ENCODE measurements at places on chromosomes 11 and 22.
A peak's percentile ranks its signal among the peaks of the same experiment; 100 is the strongest.

DNA sequence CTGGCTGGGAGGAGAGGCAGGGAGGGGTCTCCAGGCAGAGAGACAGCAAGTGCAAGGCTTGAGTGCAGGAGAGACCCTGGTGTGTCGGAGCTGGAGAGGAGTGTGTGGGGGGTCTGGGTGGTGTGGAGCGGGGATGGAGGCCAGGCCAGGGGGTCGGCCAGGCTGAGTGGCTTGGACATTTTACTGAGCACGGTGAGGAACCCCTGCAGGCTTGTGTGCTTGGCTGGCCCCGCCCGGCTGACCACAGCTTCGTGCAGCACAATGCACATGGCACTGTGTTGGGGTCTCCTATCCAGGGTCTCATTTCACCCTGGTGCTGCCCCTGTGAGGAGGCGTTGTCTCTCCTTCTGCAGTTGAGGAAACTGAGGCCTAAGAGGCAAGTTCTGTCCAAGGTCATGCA is 5.6 kb downstream of the MYEOV start:
- no peak for DNase-seq

DNA sequence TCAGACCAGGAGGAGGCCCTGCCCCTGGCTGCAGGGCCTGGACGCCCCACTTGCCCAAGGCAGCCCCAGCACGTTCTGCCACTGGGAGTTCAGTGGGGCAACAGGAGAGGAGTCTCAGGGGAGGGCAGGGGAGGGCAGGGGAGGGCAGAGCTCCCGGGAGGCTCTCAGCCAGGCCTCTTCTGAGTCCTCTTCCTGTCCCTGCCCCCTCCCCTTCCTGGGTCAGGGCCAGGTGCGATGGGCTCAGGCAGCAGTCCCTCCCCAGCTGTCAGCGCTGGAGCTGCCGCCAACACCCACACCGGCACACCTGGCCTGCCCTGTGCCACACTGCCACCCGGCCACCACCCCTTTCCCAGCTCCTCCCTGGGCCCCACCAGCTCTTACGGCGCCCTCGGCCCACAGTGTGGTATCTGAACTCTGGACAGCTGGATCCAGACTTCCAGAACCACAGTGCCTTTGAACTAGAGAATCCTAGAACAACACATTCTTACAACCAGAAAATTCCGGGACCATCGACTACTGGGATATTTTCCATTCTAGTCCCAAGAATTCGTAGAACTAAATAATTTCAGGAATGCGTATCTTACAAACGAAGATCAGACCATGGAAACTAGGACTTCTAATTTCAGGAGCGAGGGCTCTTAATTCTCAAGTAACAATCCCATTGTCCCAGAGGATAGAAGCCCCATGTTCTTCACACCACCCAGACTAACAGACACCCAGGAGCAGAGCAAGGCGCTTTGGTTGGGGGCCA is 21.8 kb downstream of the RPL3 start:
- DNase-seq: no peak

DNA sequence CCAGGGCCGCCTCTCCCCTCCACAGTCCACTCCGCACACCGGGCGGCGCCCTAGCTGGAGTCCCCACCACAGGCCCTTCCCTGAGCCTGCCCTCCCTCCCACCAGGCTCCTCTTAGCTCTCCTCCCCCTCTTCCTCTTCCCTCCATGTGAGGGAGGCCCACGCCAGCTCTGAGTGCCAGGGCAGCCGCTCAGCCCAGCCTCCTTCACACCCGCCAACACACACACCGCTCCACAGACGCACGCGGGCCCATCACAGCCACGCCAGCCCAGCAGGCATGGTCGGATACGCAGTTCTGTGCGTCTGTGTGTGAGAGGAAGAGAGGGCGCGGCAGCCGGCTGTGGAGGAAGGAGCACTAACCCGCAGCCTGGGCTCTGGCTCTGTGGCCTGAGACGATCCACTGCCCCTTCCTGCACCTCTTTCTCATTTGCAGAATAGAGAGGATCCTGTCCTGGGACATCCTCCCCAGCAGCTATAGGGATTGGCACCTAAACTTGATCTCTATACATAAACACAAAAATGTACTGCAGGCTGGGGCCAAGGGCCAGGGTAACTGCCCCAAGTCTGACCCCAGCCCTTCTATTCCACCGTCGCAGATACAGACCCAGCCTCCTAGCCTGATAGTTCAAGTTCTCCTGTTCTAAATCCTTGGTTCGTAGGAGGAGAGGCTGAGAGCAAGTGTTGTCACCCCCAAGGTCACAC is 3.5 kb downstream of the CHRM4 start:
- DNase-seq: no peak

DNA sequence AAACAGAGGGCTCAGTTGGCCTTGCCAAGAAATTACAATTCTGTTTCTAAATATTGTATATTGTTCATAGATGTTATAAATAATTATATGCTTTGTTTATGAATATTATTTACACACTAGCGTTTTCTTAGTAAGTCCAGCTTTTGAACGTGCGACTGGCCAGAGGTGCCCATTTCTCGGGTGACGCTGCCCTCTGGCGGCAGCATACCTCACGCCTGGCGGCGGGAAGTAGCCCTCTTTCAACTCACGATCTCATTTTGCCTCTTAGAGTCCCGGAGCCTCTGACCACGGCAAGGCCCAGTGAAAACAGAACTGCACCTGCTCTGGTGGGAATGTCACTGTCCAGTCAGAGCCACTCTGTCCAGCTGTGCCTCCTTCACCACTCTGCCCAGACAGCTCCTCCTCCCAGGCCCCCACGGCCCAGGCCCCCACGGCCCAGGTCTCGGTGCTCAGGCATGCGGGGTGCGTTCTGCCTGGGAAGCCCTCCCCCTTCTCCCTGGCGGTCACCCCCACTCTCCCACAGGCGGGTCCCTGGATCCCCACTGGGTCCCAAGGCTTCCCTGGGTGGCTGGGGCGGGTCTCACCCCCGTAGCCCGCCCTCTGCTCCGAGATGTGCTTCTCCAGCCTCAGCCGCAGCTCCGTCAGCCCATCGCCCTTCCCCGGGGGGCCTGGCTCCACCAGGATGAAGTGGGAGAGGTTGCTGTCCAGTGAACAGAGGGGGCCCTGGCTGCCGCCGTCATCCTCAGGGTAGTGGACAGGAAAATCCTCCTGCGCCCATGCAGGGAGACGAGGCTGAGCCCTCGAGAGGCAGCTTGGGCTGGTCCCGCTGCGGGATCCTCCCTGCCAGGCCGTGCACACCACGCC is 19.3 kb downstream of the TSSC4 start:
- DNase-seq: peak; percentile 45

DNA sequence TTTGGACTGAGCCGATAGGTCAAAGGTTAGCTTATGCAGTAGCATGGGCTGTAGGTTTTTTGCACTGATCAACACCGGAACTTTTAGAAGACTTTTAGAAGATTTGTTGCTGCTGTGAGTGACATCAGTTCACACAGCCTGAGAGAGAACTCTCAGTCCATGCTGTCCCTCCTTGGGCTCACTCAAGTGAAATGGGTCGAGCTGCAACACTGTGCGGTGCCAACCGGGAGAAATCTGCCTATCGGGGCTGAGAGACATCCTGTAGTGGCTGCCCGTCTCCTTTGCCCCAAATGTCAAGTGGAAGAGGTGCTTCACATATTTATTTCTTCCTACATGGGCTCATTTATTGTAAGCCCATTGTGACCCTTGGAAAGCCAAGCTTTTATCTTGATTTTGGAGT is 170.2 kb downstream of the LDLRAD3 start:
- no peak for DNase-seq

DNA sequence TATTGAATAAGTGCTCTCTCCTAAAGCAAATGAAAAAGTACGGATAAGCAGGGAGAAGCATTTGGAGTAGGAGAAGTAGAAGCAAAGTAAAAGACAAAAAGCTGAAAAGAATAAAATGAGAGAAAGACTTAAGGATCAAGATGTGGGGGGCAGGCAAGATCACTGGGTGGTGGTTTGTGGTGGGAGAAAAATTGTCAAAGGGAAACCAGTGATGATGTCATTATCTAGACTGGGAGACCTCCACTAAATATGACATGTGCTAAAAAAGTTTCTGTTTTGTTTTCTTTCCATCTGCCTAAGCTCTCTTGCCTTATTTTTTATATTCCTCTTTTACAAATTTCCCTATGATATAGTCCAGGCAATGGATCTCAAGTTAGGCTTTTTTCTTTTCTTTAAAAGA is 14.8 kb upstream of the MAML2 start:
- DNase-seq: no peak

DNA sequence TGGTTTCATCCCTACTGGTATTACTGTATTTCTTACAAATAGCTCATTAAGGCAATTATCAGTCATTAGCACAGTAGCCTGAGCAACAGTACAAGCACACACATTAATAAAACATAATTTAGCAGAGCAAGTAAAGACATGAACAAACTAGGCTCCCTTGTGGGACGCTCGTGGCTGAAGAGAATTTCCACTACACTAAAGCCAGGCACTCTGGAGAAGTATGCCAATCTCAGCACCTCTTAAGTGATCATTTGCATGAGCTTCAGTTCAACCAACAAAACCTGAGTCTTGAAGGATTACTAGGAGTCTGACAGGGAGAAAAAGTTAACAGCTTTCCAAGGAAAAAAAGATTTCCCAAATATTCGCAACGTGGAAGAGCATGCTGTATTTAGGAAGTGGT is 109.1 kb downstream of the LARGE1 start:
- no peak for DNase-seq

- no peak for DNase-seq
Observed at GRCh38 chr11:96257972-96258934, 84.7 kb downstream of the MAML2 start.

DNA sequence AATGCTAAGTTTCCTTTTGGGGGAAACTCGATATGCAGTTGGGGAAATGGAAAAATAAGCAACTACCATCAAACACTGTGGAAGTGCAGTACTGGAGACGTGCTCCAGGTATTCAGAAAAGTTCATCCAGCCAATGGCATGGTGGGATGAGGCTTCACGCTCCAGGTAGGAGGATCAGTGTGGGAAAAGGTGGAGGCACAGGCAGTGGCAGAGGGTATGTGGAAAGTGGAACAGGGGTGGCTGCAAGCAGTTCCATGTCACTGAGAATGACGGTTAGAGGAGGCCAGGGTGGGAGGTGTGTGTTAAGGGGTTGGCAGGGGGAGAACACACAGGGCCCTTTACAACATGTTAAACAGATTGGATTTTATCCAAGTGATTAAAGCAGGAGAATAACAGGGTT is 105.1 kb upstream of the NCAM1 start:
- no peak for DNase-seq

- no peak for DNase-seq
Observed at GRCh38 chr11:1039481-1040427, 3.2 kb upstream of the MUC6 start.

GRCh38 chr11:134560066-134560465 is 148.0 kb upstream of the B3GAT1 start:
- no peak for DNase-seq

GRCh38 chr11:4138497-4138896 is 43.9 kb downstream of the RRM1 start:
- DNase-seq: no peak

- DNase-seq: no peak
Observed at GRCh38 chr11:9760193-9760575, 96.3 kb downstream of the SWAP70 start.

DNA sequence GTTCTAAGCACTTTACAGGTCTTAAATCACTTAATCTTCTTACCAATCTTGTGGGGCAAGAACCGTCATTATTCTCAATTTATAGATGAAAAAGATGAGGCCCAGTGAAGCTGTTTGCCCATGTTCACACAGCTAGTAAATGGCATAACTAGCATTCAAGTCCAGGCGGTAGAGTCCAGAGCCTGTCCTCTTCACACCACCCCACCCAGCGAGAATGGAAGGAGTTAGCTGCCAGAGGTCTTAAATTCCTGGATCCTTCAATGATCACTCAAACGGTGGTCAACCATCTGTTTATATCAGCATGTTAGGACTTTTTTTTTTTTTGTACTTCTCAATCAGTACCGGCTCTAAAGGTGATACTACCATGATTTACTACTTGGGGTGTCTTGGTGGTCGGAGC is 43.3 kb downstream of the PARVA start:
- no peak for DNase-seq

- DNase-seq: no peak
Observed at GRCh38 chr11:124069429-124070401, 28.6 kb upstream of the OR10G7 start.

- DNase-seq: no peak
Observed at GRCh38 chr11:17135916-17136683, 58.6 kb upstream of the RPS13 start.

GRCh38 chr22:49838771-49839717 is 11.4 kb upstream of the BRD1 start:
- DNase-seq: peak; percentile 73

DNA sequence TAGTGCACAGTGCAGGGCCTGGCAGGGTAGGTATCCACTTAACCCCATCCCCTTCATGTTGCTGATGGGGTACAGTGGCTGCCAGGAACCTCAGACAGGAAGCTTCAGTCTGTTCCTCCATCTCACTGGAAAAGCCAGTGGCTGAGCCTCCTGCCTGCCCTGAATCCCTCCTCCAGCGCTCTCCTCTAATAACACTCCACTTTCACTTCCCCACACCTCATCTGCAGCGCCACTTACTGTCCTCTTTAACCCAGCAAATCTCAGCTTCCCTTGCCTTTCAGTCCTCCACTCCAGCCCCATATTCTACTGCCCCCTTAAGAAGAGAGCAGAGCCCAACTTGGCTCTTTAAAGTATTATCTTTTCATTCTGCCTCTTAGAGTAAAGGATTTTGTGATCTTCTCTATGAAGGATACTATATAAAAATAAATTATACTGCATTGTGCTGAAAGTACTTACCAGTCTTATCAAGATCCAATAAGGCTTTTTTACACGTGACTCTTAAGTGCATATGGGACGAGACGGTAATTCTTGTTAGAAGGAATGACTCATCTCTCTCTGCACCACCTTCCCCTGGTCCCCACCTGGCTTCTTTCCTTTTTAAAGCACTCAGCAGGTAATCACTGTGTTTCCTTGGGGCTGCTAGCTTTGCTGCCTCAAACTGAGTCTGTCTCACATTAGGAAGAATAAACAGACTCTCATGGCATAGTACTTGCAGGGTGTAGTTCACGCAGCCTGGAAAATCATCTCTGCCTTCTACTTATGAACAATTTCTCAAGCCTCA is 238.0 kb upstream of the NARS2 start:
- no peak for DNase-seq

DNA sequence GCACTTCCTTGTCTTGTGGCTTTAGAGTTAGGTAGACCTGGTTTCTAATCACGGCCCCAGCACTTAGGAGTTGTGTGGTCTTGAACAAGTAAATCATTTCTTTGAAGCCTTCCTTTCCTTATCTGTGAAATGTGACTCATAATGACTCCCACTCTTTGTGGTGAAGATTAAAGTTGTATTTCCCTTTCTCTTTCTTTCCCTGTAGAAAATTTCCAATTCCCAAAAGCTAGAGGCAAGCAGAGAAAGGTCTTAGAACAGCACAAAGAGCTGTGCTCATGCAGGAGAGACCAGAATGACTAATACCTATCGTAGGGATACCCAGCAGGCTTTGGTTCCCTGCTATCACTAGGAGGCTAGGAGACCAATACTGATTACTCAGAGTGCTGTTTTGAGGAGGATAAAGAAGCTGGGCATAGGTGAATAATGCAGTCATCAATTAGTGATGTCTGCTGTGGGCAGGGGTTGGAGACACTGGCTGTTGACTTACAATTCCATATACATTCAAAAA is 270.7 kb upstream of the SYN3 start:
- DNase-seq: no peak

- DNase-seq: no peak
Observed at GRCh38 chr11:118961591-118961990, 5.5 kb downstream of the UPK2 start.

GRCh38 chr11:57368106-57368844 is 12.7 kb downstream of the PRG3 start:
- no peak for DNase-seq

All from activated CD4-positive, alpha-beta T cell treated with anti-CD3 and anti-CD28 coated beads for 24 hours (primary cell).